ENCODE measurements at places on chromosomes 6 and 20.

DNA sequence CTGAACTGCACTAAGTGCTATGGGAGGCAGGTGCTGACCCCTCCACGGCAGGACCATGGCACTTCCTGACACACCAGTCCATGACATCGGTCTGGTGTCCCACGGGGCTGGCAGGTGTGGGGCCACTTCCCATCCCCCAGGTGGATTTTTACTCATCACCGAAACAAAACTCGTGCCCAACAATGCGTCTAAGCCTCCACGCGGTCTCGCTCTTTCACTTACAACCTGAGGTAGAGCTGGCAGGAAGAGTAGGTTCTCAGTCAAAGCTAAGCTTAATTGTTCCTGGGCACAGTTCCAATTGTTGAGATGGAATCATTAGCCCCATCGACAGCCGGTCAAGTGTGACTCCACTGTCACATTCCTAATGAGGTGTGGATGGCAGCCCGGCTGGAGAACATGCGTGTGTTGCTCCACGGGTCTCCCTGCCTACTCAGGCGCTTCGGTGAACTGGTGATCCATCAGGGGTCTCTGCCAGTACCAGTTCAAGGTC lies 125.7 kb downstream of the SLC23A2 start:
- H3K36me3 ChIP-seq: no peaks in the 10 kb centered on the region
- no peak for DNase-seq
- H3K27ac ChIP-seq: no peak overlapping the region
- no peaks in the 10 kb centered on the region for H3K27me3 ChIP-seq
- no peaks in the 10 kb centered on the region for H3K4me1 ChIP-seq

DNA sequence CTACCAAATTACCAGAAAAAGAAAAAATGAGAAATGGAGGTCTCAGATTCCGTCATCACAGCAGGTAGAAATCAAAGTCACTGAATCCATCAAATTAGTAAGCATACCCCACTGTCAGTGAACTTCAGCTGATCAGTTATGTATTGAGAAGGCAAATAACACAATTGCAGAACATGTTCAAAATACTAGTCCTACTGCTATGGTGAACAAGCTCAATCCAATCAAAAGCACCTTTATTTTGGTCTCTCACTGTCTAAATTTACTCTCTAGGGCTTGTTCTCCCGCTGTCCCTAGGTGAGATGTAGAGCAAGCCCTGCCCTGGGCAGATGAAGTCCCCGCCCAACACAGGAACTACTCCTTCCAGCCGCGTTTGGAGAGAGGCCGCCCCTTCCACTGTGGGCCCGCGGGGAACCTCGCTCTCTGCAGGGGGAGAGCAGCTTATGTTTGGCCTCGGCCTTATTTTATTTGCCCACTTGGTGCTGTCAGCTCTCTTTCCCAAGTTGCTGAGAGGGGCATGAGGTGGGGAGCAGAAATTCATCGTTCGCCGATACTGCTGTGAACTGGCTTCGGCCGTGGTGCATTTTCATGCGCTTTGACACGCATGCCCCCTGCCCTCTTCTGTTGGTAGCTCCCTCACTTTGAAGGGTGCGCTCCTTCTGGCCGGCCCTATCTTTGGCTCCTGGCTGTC lies 14.3 kb upstream of the MAP1LC3A start:
- H3K4me3 ChIP-seq: no peak overlapping the region
- H3K4me1 ChIP-seq: no peaks in the 10 kb centered on the region
- no peak for DNase-seq
- H3K27me3 ChIP-seq: no peaks in the 10 kb centered on the region
- H3K27ac ChIP-seq: no peak overlapping the region
- H3K36me3 ChIP-seq: no peaks in the 10 kb centered on the region

DNA sequence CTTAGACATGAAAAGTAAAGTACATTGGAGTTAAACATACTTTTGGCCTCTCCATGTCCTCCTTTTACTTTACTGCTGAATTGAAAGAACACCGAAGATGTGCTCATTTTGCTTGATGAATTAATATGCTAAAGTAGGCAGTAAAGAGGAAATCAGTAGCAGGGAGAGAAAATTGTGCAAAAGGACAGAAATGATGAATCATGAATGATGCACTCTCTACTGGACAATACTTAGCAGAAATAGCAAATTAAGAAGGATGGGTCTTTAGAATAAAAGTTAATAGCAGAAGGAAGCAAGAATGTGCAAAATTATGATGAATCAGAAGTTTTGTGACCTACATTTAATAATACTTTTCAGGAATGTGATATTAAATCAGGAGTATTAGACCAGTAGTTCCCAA lies 8.4 kb upstream of the SPINT3 start:
- no peak overlapping the region for H3K27ac ChIP-seq
- no peak for DNase-seq
- no peaks in the 10 kb centered on the region for H3K27me3 ChIP-seq
- no peaks in the 10 kb centered on the region for H3K36me3 ChIP-seq

- H3K4me1 ChIP-seq: no peaks in the 10 kb centered on the region
- H3K4me3 ChIP-seq: no peak overlapping the region
- H3K36me3 ChIP-seq: no peaks in the 10 kb centered on the region
- peak overlapping the region; percentile 95 for H3K27ac ChIP-seq
These were observed 105.7 kb downstream of the ASXL1 start for GRCh38 chr20:32463642-32464400.

Data from sigmoid colon (tissue), 7 donors.